ENCODE measurements at places on chromosomes 16 and 17.

GRCh38 chr16:57502048-57502775 is 15.9 kb upstream of the DOK4 start:
- no peak for DNase-seq

DNA sequence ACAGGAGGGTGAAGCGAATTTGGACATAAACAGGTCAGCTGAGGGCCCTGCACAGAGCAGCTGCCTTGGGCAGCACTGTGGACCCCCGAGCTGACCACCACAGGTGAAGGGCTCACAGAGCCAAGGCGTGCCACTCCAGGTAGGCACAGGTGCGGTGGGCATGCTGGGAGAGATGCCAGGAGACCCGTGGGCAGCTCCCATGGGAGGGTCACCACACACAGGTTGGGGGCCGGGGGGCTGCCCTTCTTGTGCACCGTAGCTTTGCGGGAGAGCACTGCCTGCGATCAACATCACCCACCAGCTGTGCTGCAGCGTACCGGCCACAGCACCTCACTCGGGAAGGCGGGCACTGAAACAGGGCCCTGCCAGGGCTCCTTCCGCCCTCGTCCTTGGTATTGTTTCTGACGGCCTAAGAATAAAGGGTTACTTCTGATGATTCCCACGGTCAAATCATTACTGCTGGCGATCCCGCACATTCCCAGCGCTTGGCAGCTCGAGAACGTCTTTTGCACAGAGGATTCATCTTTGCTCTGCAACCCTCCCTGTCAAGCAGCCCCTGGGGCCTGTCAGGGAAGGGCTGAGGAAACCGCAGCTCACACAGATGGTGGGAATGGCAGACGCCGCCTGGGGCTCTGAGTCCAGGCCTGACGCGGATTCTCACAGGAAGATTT is 181.7 kb downstream of the BANP start:
- DNase-seq, result no peak

DNA sequence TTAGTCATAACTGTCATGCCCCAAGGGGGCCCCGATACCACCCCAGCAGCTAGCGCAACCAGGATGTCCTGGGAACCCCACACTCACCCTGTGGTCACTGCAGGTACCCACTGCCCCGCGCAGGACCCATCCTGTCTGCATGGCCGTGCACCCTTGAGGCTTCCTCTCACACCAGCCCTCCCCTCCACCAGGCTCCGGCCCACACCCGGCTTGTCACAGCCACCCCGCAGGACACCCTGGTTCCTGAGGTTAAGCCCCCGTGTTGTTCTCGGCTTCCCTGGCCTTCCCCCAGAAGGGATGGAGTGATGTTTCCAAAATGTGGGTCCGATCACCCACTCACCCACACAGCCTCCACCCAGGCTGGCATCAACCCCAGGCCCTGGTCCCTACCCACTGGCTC is 7.5 kb downstream of the DNASE1L2 start:
- DNase-seq, result no peak

- no peak for DNase-seq
Observed at GRCh38 chr17:66968916-66969315, 4.4 kb downstream of the CACNG4 start.

- no peak for DNase-seq
Observed at GRCh38 chr17:12979246-12979645, 38.6 kb downstream of the ELAC2 start.

GRCh38 chr16:88901718-88902337 is 35.4 kb upstream of the PABPN1L start:
- DNase-seq, result no peak

DNA sequence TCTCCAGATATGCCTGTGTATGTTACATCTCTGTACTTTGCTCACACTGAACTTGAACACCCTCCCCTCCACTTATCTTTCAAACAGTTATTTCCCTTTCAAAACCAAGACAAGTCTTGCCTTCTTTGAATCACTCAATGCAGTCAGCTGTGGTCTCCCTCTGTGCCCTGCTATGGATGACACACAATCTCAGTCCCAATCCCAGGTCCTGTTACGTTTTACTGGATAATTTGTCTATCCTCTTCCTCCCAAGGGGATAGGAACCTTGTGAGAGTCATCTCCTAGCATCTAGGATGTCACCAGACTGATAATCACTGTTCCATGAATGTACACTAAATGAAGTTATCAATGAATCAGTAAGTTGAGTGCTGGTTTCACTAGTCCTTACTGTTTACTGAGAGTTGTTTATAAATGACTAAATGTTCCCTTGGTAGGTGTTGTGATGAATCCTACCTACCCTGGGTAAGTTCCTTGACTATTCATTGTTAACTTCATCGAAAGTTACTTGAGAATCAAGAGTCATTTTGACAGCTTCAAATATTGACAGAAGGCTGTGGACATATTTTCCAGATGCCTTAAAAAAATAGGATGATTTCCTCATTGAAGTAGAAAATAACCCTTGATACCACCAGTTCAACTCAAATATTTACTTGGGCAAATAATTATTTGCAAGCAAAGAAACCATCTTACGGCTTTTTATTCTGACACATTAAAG is 244.9 kb downstream of the PRKCA start:
- DNase-seq, result no peak

DNA sequence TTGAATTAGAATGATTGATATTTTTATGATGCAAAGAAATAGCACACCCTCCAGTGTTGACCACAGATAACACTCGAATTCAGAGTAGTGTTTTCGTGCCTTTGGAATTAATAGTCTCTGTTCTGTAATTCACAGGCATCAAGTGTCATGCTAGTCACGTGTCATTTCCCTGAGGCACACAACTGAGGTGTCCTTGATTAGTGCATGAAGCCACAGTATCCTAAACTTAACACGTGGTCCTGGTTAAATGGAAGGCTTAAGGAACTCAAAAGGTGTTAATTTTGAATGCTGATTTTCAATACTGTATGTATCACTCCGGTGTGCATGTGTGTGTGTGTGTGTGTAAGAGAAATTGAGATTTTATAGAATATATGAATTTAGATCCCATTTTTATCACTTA is 625.6 kb downstream of the TMEM114 start:
- DNase-seq, result no peak

Data from stimulated activated CD8-positive, alpha-beta memory T cell treated with anti-CD3 and anti-CD28 coated beads, Interleukin-7, amount 100 ng/mL, for 1 hour (primary cell).